Peyer's patch (tissue), 4 donors: ENCODE measurements at places on chromosomes 2 and 18.
A peak's percentile ranks its signal among the peaks of the same experiment; 100 is the strongest.

DNA sequence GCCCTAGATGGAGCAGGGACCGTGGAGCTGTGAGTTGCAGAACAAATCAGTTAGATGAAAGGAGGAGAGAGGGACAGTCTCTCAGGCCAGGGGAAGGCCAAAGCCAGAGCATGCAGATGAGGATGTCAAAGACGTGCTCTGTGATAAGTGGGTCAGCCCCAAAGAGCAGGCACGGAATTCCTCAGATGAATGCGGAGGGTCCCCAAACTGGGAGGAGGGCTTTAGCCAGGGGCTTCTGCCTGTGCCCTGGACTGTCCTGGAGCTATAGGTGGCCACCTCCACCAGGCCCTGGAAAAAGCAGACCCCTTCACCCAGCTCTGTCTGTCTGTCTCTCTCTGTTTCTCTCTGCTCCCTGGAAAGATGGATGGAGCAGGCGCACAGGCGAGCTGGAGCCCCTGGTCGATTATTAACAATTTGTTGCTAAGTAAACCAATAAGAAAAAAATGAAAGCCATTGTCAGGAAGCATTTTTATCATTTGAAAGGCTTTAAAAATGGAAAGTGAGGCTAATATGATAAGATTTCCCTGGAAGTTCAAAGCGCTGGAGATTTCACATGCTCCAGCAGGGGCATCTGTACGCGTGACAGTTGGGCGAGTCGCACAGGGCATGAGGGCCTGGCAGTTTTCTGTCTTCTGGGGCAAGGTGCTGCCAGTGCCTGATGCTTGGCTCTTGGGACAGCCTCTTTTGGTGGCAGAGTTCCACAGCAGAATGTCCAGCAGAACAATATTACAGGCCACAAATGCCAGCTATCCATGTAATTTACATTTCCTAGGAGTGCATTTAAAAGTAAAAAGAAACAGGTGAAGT is 241.0 kb downstream of the GLI2 start:
- DNase-seq: peak; percentile 24
- no peak overlapping the region for H3K27ac ChIP-seq
- H3K4me1 ChIP-seq: no peaks in the 10 kb centered on the region
- H3K36me3 ChIP-seq: no peaks in the 10 kb centered on the region
- no peak overlapping the region for H3K4me3 ChIP-seq

- no peaks in the 10 kb centered on the region for H3K4me1 ChIP-seq
- H3K27me3 ChIP-seq: no peaks in the 10 kb centered on the region
- H3K36me3 ChIP-seq: no peaks in the 10 kb centered on the region
- no peak for DNase-seq
Observed at GRCh38 chr2:241334813-241335212, 19.1 kb downstream of the SEPTIN2 start.

GRCh38 chr2:42113452-42113851 is 55.7 kb upstream of the EML4 start:
- H3K4me1 ChIP-seq: peaks cover 2% of the 10 kb centered on the region
- H3K4me3 ChIP-seq: no peak overlapping the region
- H3K36me3 ChIP-seq: no peaks in the 10 kb centered on the region
- no peak for DNase-seq
- H3K27ac ChIP-seq: no peak overlapping the region
- no peaks in the 10 kb centered on the region for H3K27me3 ChIP-seq

GRCh38 chr18:63844254-63844653 is 43.3 kb upstream of the SERPINB2 start:
- H3K4me1 ChIP-seq: no peaks in the 10 kb centered on the region
- H3K27ac ChIP-seq: no peak overlapping the region

DNA sequence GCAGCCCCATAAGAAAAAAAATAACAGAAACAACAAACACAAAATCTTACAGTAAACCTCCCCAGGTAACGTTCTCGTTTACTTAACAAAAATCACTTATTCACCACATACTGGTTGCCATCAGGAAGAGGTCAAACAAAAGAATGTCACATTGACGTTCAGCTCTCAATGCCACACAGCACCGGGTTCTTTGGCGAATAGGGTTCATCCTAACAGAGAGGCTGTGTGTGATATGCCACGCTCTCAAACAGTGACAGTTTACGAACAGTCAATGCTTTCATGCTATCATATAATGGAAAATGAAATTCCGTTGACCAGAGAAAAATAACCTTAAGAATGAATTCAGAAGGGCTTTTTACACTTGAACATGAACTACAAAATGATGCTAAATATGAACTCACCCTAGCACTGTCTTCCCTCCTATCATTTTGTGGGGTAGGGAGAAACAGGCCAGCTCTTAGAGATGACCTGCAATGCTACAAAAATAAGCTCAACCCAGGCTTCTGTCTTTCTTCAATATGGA is 2.0 kb downstream of the TMEM163 start:
- no peaks in the 10 kb centered on the region for H3K36me3 ChIP-seq
- H3K27ac ChIP-seq: no peak overlapping the region
- no peak overlapping the region for H3K4me3 ChIP-seq
- H3K4me1 ChIP-seq: no peaks in the 10 kb centered on the region
- no peaks in the 10 kb centered on the region for H3K27me3 ChIP-seq
- DNase-seq: no peak

GRCh38 chr2:133732982-133733900 is 165.0 kb upstream of the NCKAP5 start:
- H3K36me3 ChIP-seq: no peaks in the 10 kb centered on the region
- no peak overlapping the region for H3K4me3 ChIP-seq
- DNase-seq: no peak

- no peaks in the 10 kb centered on the region for H3K4me1 ChIP-seq
- H3K27ac ChIP-seq: no peak overlapping the region
- no peak overlapping the region for H3K4me3 ChIP-seq
- no peak for DNase-seq
Observed at GRCh38 chr18:31250902-31251301, 67.1 kb upstream of the DSG1 start.

DNA sequence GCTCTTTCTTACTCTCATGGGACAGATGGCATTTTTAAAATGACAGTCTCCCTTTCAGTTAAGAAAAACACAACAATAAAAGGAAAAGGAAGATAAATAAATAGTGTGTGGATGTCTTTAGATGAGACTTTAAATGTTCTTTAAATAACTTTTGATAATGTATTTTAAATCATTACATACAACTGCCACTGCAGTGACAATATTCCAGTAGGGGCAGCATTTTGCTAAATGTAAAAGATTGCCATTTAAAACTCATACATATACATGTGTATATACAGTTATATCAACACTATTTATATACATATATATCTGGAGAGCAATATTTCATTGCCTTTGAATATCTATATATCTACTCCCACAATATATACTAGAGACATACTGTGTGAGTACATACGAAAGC is 90.7 kb downstream of the INO80D start:
- H3K4me1 ChIP-seq: no peaks in the 10 kb centered on the region
- no peak for DNase-seq
- no peak overlapping the region for H3K27ac ChIP-seq
- no peaks in the 10 kb centered on the region for H3K36me3 ChIP-seq

DNA sequence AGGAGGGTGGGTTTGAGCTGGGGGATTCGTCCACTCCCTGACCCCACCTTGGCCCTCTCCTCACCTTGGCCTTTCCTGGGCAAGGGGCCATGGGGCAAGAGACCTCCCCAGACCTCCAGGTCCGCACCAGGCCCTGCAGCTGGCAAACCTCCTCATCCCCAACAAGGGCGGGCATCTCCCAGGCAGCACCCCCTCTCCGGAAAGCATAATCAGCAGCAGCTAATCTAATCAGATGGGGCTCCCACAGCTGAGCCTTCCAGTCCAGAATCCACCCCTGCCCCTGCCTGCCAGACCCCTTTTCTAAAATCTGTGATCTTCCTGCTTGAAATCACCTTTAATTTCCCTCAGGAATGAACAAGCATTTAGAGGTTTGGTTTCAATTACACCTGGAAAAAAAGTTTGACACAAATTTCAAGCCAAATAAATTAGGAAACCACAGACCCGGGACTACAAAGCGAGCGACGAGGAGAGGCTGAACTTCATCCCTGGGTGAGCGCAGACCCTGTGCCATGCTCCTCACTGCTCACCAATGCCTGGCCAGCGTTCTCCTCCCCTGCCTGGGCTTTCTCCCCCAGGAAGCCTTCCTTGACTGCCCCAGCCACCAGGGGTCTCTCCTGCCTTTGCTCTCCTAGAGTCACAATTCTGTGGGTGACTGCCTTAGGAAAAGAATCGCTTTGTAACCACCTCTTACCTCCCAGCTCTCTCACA is 143.0 kb upstream of the MYCN start:
- H3K4me3 ChIP-seq: no peak overlapping the region
- no peaks in the 10 kb centered on the region for H3K27me3 ChIP-seq
- H3K4me1 ChIP-seq: no peaks in the 10 kb centered on the region
- no peaks in the 10 kb centered on the region for H3K36me3 ChIP-seq

GRCh38 chr2:71798266-71799012 is 345.1 kb downstream of the DYSF start:
- H3K27me3 ChIP-seq: no peaks in the 10 kb centered on the region
- no peak overlapping the region for H3K4me3 ChIP-seq
- no peaks in the 10 kb centered on the region for H3K36me3 ChIP-seq
- H3K27ac ChIP-seq: no peak overlapping the region
- DNase-seq: peak; percentile 50

DNA sequence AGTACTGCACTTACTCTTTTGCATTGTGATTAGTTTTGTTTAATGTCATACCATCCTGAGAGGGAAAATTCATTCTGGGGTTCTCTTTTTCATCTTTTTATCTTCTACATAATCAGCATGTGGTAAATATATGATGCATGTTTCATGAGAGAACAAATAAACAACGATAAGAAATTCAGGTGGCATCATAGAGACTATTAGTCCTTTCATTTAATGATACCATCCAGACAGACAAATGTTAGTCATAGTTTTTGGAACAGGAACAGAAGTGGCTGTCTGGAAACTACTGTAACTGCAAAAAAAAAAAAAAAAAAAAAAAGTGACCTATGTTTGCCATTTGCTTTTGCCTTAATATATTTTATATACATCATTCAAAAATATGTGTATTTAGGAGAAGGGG is 761.0 kb downstream of the EPHA4 start:
- no peak overlapping the region for H3K4me3 ChIP-seq
- H3K27ac ChIP-seq: no peak overlapping the region
- no peaks in the 10 kb centered on the region for H3K36me3 ChIP-seq

DNA sequence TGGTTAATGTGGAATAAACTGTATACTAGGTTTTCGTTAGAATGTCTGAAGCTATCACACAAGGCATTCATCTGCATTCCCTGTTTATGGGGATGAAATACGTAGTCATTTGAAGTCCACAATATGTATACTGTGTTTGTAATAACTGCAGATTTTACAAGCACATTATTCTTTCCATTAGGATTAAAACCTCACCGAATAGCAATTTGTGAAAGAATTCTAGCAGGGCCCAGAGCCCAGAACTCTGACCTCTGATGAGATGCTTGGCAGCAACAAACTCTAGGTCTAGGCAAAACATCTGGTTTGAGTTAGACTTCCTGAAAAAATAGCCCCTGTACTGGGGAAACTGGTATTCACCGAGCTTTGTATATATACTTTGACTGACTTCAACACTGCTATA is 158.2 kb downstream of the SRBD1 start:
- H3K27ac ChIP-seq: no peak overlapping the region
- H3K36me3 ChIP-seq: no peaks in the 10 kb centered on the region
- no peaks in the 10 kb centered on the region for H3K4me1 ChIP-seq
- DNase-seq: no peak
- H3K4me3 ChIP-seq: no peak overlapping the region

DNA sequence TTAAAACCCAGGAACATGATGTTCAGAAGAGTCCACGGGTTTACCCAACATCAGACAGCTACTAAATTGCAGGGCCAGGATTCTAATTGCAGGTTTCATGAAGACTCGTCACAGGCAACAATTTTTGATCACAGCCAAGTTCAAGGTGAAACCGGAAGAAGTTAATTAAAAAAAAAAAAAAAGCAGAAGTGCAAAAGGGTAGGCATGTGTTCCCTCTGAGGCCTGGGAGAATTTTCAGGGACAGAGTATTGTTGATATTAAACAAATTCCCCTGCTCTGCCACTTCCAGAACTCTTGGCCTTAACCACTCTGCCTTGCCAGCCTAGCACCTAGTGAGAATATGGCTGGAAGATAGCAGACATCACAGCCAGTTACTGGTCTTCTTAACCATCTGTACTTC is 99.4 kb upstream of the TRIB2 start:
- no peaks in the 10 kb centered on the region for H3K27me3 ChIP-seq
- H3K36me3 ChIP-seq: no peaks in the 10 kb centered on the region
- DNase-seq: no peak
- no peaks in the 10 kb centered on the region for H3K4me1 ChIP-seq
- no peak overlapping the region for H3K4me3 ChIP-seq

DNA sequence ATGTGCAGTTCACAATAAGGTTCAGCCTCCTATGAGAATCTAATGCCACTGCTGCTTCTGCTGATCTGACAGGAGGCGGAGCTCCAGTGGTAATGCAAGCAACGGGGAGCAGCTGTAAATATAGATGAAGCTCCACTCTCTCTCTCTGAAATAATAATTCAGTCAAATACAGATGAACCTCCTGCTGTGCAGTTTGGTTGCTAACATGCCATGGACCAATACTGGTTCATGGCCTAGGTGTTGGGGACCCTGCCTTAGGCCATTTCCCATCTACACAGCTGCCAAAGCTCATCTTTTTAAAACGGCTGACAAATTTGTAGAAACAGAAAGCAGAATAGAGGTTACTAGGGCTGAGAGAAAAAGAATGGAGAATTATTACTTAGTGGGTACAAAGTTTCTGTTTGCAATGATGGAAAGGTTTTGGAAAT is 10.7 kb upstream of the HNRNPA3 start:
- H3K27me3 ChIP-seq: no peaks in the 10 kb centered on the region
- H3K4me1 ChIP-seq: no peaks in the 10 kb centered on the region
- no peak overlapping the region for H3K27ac ChIP-seq
- H3K4me3 ChIP-seq: no peak overlapping the region
- no peak for DNase-seq

DNA sequence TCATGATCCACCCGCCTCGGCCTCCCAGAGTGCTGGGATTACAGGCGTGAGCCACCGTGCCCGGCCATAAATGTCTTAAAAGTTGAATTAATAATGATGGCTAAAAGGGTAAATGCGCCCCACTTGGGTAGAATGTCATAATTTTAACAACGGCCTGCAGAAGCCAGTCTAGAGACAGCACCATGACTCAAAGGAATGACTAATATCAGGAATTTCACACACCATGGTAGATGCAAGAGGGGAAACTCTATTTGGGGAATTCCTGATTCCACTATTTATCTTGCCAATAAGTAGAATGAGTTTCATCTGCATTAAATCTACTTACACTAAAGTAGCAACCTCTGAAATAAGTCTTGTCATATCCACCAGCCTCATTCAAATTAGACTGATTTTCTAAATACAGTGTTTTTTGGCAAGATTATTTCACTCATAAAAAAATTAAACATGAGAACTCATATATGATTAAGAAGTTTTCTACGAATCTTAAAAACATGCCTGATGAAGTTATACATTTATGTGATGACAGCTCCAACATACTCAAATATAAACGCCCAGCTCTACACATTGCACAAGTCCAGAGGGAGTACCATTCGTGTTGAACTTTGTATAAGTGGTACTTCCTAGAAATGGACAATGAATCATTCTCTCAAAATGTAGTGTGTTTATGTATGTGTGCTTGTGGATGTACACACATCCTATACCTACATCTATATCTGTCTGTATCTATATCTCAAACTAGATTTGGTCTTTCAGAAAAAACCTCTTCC is 309.7 kb downstream of the IRS1 start:
- H3K27ac ChIP-seq: no peak overlapping the region
- no peak overlapping the region for H3K4me3 ChIP-seq
- H3K36me3 ChIP-seq: no peaks in the 10 kb centered on the region

- no peaks in the 10 kb centered on the region for H3K27me3 ChIP-seq
- no peak overlapping the region for H3K27ac ChIP-seq
- no peaks in the 10 kb centered on the region for H3K36me3 ChIP-seq
- H3K4me3 ChIP-seq: no peak overlapping the region
- DNase-seq: no peak
Observed at GRCh38 chr18:72697706-72698105, 153.6 kb upstream of the CBLN2 start.
